ENCODE measurements at places on chromosomes 11 and 22.

- no peak for DNase-seq
These were observed 88.1 kb downstream of the RTL6 start for GRCh38 chr22:44409974-44410316.

GRCh38 chr11:47327025-47327424, 25.5 kb downstream of the MYBPC3 start:
- peak; percentile 44 for DNase-seq

GRCh38 chr22:39518996-39519680, 1.2 kb upstream of the ATF4 start:
- DNase-seq, result peak; percentile 71

- no peak for DNase-seq
These were observed 43.5 kb downstream of the NELL1 start for GRCh38 chr11:20712912-20713311.

GRCh38 chr11:120134931-120135228, 3.0 kb downstream of the TRIM29 start:
- DNase-seq, result no peak

DNA sequence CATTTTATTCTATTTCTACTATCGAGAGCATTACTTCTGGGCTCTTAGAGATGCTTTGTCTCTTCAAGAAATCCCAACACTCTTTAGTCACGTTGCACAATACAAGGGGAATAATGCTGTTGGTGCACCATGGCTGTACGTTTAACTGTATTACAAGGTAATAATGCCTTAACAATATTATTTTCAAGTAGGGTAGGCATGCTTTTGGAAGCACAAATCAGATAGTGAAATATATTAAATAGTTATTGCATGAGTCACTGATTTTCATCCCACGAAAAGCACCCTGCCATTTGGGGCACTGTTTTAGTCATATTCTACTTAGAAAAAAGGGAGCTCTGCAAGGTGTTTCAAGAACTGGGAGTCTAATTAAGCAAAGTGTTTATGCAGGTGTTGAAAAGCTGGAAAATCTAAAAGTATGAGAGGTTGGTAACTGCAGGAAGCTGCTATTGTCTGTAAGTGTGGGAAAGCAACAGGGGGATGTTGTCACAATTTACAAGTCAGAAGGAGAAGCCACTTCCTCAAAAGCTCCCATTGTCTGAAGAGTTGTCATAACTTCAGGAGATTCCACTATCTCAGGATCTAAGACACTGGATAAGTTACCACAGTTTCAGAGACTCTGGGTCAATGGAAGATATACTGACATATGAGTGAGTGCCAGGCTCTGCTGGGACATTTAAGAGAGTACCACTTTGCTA, 218.2 kb downstream of the JRKL start:
- DNase-seq, result no peak

GRCh38 chr11:16410479-16410878, 54.1 kb upstream of the SOX6 start:
- DNase-seq, result no peak

GRCh38 chr11:113593698-113594308, 112.3 kb downstream of the TMPRSS5 start:
- no peak for DNase-seq

DNA sequence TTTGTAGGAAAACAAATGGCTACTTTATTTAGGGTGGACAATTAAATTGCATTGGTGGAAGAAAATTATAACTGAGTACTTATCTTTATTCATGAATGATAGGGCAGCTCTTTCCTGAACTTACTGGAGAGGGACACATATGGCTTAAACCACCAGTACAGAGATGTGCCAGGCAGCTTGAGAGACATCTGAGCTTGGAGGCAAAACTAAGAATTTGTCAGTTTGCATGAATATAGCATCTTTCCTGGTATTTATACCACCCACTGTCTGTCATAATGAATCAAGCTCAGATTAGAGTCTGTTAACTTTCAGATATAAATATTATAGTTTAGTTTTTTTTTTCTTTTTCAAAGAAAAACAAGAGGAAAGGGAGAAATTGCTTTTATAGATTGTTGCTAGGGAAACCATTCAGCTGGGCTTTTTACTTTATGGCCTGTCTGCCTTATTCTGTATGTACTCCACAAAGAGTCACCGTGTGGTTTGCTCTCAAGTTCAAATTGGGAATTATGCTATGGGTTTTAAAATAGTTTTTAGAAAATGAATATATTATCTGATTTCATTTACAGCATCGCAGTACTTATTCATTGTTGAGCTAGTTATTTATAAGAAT, 477.0 kb upstream of the CHORDC1 start:
- no peak for DNase-seq

DNA sequence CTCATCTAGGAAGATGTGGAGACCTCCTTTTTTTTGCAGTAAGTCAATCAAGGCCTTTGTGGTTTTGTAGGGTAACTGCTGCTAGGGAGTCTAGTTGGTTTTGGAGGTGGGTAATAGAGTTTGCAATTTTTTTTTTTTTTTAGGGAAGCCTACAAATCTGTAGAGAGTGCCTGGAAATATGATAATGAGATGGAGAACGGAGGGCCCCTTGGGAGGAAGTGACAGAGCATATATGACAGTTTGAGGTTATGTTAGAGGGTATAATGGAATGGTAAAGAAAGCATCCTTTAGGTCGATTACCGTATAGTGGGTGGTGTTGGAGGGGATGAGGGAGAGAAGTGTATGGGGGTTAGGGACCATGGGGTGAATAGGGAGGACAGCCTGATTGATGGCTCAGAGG, 98.3 kb downstream of the ELP4 start:
- no peak for DNase-seq

GRCh38 chr22:49657275-49657973, 170.2 kb downstream of the BRD1 start:
- no peak for DNase-seq

GRCh38 chr22:31742682-31743081, 7.2 kb downstream of the PRR14L start:
- DNase-seq, result no peak

DNA sequence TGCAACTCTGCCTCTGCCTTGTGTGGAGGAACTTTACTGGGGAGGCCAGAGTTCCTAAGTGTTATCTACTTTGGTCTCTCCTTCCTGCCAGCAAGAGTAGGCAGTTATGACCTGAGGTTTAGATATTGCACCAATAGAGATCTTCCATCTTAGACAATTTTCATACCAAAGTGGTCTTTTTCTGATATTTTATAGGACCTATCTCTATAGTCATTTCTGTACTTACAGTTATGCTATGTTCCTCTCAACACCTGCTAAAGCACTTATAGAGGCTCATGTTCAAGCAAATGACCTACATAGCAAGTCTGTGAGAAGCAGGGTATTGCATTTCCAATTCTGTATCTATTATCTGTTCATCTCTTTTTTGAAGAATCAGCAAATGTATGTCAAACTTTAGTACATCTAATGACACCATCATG, 80.8 kb downstream of the HORMAD2 start:
- no peak for DNase-seq

- no peak for DNase-seq
These were observed 15.0 kb upstream of the APOA1 start for GRCh38 chr11:116852261-116853031.

- no peak for DNase-seq
These were observed 14.3 kb downstream of the PACSIN2 start for GRCh38 chr22:43000441-43001175.

DNA sequence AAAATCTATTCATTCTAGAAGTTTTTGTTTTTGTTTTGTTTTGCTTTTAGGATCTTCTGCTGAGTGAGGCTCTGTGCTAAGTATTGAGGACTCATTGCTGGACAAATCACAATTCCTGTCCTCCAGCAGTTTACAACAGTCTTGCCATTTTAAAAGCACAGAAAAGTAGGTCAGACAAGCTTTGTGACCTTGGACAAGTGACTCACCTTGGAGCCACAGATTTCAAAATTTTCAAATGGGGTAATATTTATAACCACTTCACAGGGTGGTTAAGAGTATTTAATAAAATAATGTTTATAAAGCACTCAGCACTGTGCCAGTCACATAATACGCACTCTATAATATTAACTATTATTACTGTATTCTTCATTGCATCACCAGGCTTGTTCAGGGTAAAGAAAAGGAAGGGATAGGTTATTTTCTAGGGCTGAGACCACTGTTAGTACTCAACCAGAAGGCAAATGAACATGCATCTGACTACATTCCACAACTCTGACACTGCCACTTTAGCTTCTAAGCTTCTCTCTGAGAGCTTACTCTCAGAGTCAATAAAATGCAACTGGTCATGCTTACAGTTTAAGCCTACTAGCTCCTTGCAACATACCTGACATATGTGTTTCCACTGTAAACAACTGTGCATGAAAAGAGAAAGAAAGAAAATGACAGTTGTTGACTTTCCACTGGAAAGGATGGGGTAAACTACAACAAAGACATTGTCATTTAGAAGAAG, 63.2 kb upstream of the FIBIN start:
- no peak for DNase-seq

DNA sequence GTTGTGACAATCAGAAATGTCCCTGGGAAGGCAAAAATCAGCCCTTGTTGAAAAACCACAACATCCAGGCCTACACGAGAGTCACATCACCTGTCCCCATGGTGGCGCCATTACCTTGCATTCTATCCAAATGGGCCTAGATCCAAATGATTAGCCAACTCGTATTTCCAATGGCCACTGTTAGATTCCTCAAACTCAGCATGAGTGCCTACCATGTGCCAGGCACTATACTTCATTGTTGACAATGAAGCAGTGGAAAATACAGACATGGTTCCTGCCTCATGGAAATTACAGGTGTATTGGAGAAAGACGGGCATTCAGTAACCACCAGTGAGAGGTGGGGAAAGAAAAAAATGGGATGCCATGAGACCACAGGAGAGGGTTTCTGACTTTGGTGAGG, 29.8 kb upstream of the CREB3L1 start:
- peak; percentile 52 for DNase-seq

DNA sequence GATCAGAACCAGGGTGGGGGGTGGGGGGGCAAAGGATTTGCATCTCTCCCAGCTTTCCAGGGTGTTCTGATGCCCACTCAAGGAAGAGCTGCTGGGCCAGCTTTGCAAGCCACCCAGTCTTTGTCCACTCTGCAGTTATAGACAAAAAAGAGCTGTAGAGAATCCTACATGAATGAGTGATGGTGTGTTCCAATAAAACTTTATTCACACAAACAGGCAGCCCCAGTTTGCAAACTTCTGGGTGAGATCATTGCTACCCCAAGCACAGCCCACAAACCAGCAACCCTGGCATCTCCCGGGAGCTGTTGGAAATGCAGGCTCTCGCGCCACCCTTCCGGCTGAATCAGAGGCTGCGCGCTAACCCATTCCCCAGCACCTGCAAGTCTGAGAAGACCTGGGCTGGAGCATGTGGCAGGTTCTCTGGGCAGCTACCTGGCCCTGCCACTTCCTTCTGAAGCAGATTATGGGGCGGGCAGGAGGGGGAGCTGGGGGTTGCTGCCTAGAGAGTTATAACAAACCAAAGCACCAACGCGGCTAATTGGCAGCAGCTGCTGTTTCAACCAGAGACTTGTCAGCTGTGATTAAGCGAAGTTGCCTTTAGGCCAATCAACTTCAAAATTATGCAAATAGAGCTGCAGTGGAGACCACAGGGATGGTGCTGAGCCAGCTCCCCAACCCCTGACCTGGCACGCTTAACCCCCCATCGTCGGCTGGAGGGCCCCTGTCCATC, 3.8 kb upstream of the SHISAL1 start:
- no peak for DNase-seq

- no peak for DNase-seq
These were observed 54.4 kb upstream of the GRK2 start for GRCh38 chr11:67211656-67212436.

GRCh38 chr22:33114565-33114964, 56.4 kb upstream of the SYN3 start:
- no peak for DNase-seq

GRCh38 chr11:124864176-124864891, 898 bp upstream of the ROBO3 start:
- DNase-seq, result peak; percentile 10

DNA sequence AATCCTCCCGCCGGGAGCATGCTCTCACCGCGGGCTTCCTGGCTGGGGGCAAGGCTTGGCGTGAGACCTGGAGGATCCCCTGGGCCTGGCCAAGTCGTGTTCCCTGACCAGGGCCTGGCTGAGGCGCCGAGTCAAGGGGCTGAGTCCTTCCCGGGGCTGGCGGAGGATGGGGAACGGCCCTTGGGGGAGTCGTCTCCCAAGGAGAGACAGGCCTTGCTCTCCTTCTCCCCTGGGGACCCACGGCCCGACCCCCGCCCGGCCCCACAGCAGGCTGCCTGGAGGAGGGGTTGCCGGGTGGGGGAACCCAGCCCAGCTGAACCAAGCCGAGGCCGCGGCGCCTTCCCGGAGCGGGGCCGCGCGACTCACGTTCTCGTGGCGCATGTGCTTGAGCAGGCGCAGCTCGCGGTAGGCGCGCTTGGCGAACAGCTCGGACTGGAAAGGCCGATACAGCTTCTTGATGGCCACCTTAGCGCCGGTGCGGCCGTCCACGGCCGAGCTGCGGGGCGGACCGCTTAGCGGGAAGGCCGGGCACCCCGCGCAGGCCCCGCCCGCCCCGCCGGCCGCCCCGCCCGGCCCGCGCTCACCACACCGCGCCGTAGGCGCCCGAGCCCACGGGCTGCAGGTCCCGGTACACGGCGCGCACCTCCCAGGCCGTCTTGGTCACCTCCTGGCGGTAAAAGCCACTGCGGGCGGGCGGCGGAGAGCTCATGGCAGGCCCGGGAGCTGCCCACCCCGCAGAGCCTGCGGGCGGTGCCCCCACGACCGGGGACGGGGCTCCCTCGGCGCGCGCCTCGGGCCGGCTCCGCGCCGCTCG, 475 bp downstream of the MAPK12 start:
- DNase-seq, result peak; percentile 90
